ENCODE measurements at places on chromosomes 2 and 18.

DNA sequence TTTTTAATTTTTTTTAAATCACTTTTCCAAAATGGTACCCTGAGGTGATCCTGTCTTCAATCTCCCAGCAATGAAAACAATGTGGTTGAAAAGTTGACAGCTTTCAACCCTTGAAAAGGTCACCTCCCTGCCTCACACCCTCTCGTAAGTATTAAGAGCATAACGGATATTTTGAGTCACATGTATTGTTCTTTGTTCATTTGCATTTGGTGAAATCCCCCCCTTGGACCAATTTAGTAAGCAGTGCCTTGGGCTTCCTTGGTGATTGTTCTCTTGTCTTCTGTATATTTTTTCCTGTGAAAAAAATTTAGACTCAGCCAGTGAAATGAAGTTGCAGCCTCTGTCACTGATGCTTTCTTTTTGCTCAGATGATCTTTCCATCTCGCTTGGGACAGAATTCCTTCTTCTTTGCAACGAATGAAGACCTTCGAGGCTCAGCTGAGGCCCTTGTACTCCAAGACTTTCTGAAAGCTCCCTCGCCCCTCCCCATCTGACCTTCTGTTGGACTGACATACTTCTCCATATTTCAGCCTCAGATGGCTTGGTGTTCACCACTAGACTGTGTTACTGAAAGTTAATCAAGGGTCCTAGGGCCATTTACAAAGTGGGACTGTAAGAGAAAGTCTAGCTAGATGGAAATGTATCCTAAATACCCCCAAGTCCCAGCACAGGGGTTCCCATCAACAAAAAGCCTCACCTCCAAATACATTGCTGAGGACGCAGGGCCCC lies 158.4 kb downstream of the BCL2 start:
- DNase-seq = no peak

- DNase-seq = no peak
Measured at GRCh38 chr2:46134531-46135227, 162.5 kb upstream of the EPAS1 start.

- DNase-seq = no peak
Measured at GRCh38 chr2:235638541-235639427, 144.9 kb downstream of the AGAP1 start.

DNA sequence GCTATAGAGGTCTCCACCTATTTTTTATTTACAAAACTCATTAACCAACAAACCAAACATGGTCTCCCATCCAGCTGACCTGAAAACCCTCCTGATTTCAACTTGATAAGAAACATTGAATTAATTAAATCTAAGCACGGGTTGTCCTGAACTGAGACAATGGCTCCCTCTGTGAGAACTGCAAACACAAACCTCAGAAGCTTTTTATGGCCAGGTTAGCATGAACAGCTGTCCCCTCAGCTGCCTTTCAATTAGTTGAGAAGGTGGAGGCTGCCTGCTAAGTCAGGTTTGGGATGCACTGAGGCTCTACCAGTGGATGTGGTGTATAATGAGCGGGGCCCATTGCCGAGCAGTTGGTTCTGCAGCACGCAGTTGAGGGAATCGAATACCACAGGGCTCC lies 258.5 kb upstream of the DDX18 start:
- no peak for DNase-seq

GRCh38 chr2:168404764-168405163 lies 51.3 kb upstream of the CERS6 start:
- no peak for DNase-seq

GRCh38 chr2:39128919-39129391 lies 8.1 kb upstream of the SOS1 start:
- DNase-seq = no peak

DNA sequence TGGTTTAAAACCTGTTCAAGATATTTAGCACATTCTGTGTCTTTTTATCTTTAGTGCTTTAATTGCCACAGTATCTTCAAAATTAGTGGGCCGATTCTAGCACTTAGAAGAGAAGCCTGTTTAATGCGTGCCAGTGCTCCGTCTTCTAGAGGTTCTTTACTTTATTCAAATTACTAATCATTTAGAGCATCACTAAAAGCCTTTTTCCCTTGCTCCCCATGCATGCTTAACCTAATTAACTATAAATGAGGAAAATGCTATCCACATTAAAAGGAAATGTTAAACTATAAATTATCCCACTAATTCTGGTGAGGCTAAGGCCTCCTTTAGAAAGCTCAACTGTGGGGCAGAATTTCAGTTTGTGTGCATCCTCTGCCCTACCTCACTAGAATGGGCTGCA lies 31.5 kb upstream of the INSIG2 start:
- DNase-seq = no peak

- no peak for DNase-seq
Measured at GRCh38 chr2:96756788-96757476, 3.8 kb upstream of the CNNM4 start.

DNA sequence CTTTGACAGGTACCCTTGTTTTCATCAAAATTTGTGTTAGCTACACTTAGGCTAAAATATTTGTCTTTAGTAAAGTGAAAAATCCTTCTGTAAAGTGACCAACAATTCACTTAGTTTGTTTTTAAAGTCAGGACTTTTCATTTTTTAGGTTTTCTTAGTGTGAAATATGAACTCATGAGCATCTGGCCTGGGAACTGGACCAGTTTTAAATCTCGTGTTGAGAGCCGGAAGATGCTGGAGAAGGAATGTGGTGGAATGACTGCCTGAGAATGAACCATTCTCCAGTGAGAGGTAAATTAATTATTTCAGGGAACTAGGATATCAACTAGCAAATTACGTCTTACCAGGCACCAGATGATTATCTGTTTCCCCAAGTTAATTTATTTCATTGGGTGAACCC lies 305.7 kb downstream of the AGPS start:
- no peak for DNase-seq

DNA sequence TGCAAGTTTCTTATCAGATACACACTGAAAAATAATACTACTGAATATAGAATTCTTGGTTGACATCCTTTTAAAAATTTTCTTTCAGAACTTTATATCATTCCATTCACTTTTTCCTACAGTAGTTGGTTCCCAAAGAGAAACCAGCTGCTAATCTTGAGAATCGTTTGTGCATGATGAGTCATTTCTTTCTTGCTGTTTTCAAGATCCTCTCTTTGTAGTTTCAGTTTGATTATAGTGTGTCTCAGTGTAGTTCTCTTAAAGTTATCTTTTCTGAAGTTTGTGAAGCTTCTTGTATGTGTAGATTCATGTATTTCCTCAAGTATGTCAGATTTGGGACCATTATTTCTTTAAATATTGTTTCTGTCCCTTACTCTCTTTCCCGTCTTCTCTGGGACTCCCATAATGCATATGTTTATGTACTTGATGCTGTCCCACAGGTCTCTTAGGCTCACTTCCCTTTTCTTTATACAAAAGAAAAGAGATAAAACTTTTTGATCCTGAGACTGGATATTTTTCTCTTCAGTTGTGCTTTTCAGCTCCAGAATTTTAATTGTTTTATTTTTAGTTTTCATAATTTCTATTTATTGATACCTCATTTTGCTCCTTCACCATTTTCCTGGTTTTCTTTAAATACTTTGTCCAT lies 801.0 kb downstream of the TDRD15 start:
- no peak for DNase-seq

DNA sequence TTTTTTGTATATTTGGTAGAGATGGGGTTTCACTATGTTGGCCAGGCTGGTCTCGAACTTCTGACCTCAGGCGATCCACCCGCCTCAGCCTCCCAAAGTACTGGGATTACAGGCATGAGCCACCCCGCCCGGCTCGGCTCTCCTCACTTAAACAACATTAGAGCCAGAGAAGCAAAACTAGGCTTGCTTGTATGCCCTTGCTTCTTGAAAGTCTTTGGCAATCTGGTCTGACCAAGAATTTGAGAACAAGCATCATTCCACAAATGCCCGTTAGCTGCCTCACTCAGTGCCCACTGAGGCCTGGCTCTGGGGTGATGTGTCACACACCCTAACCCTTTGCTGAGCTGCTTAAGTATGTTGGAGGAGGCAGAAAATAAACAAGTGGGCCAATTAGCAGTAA lies 33.5 kb downstream of the SOWAHC start:
- no peak for DNase-seq

DNA sequence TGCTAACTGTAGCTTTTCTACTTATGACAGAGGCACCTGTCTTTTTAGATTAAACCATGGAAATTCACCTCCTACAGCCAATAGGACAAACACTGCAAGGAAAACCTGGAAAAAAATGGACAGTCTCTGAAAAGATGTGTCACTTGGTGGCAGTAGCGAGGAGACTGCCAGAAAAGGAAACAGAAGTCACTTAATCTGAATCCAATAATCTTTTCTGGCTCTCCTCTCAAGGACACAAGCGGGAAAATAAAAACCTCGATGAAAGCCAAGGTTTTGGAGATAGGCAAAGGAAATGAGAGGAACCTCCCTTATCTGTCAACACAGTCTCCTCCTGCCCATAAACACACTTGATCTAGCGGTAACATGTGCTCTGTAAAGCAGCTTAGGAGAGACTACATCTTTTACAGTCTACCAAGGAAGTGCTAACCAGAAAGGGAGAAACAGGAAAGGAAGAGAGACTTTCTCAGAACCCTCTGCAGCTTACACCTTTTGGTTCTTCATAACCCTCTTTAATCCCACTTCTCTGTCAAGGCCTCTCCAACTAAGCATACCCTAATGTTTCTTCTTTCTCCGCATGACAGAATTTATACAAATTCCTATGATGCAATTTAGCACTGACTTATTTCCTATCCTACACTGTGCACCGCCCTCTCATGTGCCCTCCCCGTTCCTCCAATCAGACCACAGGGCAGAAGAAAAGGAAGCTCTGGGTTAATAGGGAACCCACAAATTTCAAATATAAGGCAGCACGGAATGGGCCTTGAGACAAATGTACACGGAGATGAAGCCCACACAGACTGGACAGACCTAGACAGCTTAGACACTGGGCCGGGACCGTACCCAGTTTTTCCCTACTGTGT lies 52.8 kb downstream of the CLASP1 start:
- DNase-seq = peak; percentile 36

DNA sequence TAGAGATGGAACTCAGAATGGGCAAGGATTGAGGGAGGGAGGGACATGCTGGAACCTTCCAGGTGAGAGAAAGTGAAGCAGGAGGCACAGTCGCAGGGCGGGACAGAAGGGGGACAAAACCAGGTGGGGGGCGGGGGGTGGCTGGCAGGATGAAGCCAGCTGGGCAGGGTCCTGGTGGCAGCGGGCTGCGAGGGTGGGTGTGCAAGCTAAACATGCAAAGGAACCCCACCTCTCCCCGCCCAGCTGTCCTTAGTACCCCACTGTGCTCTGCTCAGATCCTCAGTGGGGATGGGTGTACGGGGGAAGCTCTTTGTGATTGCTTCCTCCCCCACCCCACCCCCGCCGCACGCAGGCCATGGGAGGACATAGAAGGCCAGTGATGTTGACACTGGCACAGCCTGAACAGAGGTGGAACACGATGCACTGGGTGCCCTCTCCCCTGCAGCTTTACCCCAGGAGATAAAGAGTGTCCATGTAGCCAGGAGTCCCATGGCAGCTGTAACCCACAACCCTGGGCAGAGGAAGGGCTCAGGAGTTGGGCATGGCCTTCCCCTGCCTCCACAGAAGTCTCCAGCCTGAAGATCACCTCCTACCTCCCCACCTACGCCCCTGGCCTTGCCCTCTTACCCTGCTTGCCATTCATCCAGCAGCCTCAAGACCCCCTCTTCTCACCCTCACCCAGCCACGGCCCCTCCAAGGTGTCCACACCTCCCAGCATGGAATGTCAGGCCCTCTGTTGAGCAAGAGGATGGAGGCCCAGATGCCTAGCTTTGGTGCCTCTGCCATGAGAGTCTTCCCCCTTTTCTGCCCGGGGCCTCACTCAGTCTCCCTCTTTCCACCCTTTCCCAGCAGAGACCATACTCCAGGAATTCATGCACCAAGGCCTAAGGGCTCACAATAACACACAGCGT lies 206.6 kb downstream of the ZBTB7C start:
- no peak for DNase-seq

DNA sequence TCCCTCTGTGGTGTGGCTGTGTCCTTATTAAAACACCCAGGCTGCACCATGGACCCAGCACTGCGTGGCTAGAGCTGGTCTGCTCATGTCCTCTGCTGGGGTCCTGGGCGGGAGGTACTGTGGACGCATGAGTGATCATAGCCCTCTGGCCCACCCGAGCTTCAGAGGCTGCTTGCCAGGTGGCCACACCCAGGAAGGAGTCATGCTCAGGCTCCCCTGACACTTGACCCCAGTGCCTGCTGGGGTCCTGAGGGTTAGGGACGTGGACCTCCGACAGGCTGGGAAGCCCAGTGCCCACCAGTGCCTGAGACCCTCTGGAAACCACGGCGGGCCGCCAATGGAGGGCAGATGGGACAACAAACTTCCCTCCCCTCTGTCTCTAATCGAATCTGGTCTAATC lies 66.3 kb upstream of the HS6ST1 start:
- DNase-seq = no peak

GRCh38 chr2:129984426-129984825 lies 5.0 kb downstream of the RAB6C start:
- no peak for DNase-seq

DNA sequence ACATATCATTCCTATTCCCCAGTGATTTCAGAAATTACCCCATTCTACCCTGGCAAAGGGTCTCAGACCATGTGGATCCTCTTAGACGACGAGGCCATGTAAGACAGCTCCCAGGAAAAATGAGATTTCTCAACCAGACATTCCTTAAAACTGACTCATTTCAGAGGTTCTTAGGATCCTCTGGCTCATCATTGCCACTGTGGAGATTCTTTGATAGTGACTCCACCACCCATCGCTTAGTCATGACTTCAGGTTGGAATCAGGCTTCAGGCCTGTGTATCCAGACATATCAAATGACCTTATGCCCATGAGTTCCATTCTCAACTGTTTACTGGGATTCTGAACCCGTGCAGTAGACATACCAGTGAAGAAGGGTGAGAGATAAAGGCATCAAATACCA lies 245.6 kb upstream of the TCF4 start:
- DNase-seq = peak; percentile 99

- peak; percentile 85 for DNase-seq
Measured at GRCh38 chr2:234146087-234146826, 95.8 kb downstream of the SPP2 start.

DNA sequence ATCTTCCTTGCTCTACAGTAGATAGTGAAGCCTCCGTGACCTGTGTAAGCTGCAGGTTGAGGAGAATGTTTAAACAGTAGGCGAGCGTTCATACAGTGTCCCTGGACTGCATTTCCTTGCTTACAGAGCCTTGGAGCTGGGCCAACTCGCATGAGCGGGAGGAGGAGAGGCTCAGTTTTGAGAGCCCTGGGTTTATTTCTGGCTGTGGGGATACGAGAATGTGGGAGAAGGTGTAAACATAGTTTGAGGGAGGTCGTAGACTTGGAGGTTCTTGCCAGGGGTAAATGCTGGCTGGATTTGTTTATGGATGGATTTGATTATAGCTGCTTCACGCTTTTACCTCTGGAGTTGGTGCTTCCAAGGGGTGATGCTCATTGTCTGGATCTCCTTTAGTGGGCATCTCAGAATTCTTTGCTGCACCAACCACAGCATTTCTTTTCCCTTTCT lies 20.8 kb downstream of the CRIM1 start:
- DNase-seq = peak; percentile 61

GRCh38 chr2:216739035-216739434 lies 43.7 kb upstream of the IGFBP5 start:
- no peak for DNase-seq
